ENCODE measurements at places on chromosomes 7 and 10.

GRCh38 chr10:61329854-61330253 lies 123.3 kb downstream of the TMEM26 start:
- DNase-seq = no peak

DNA sequence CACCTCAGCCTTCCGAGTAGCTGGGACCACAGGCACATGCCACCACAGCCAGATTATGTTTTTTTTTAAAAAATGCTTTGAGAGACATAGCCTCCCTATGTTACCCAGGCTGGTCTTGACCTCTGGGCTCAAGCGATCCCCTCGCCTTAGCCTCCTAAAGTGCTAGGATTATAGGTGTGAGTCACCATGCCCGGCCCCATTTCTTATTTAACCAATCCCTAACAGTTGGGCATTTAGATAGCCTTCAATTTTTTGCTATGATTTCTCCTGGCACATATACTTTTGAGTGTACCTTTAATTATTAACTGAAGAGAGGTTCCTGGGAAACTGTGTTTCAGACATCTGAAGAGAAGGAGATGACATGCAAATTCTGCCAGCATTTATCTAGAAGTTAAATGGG lies 22.6 kb upstream of the AUTS2 start:
- no peak for DNase-seq

GRCh38 chr7:24619978-24620377 lies 46.7 kb downstream of the PALS2 start:
- no peak for DNase-seq

- no peak for DNase-seq
Measured at GRCh38 chr10:31789555-31789954, 139.1 kb downstream of the ARHGAP12 start.

- DNase-seq = no peak
Measured at GRCh38 chr10:77164616-77165311, 472.8 kb downstream of the KCNMA1 start.

DNA sequence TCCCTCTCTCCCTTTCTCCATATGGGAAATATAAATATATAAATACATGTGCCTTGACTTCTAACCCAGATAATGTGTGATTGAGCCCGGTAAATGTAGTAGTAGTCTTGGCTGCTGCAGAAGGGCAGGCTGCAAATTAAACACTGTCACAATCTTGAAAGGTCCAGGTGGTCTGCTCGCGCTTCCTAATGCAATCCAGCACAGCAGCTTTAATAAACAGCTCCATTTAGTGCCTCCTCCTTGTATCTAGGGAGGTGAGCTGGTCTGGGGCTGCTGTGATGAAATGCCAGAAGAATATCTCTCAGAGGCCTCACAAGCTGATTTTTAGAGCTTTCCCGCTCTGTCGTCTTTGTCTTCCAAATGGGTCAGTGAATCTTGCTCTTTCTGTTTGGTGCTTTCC lies 782 bp downstream of the POU6F2 start:
- DNase-seq = no peak

- no peak for DNase-seq
Measured at GRCh38 chr7:111647881-111648280, 85.6 kb upstream of the IMMP2L start.

DNA sequence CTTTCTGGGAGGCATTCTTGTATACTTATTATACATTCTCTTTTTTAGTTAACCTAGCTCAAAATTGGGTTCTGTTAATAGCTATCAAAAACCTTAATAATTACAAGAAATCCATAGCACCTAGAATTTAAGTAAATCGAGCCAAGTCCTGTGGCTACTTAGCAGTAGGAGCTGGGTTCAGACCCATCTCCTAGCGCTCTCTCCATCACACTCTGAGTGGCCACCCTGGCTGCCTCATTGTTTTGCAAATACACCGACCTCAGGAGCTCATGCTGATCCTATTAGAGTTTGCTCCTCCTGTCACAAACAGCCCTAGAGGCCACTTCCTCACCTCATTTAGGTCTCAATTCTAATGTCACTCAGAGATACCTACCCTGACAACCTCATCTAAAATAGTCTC lies 46.2 kb upstream of the OSBPL3 start:
- DNase-seq = no peak

- DNase-seq = peak; percentile 99
Measured at GRCh38 chr10:126397640-126398382, 9.5 kb upstream of the ADAM12 start.

GRCh38 chr10:102419269-102420180 lies 940 bp upstream of the PSD start:
- DNase-seq = no peak

GRCh38 chr7:10121631-10122030 lies 852.0 kb upstream of the PHF14 start:
- no peak for DNase-seq

- no peak for DNase-seq
Measured at GRCh38 chr10:12907656-12908055, 93.9 kb downstream of the CCDC3 start.

DNA sequence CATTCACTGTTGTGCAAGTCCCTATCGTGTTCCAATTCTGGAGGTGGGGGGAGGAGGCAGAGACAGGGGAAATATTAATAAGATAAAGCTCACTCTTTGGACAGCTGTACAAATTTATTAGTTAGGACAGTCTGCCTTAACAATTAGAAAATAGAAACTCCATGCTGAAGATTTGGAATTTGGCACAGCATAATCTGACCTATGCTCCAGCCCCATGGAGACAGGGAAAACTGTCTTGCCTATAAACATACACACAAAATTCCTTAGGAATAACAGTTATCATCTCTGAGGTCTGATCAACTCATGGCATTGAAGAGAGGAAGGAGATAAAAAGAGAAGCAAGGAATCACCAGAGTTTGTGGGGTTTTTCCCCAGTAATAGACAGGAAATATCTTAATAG lies 335.4 kb upstream of the MEOX2 start:
- DNase-seq = no peak

- DNase-seq = no peak
Measured at GRCh38 chr7:68420342-68421192, 1177.7 kb upstream of the AUTS2 start.

DNA sequence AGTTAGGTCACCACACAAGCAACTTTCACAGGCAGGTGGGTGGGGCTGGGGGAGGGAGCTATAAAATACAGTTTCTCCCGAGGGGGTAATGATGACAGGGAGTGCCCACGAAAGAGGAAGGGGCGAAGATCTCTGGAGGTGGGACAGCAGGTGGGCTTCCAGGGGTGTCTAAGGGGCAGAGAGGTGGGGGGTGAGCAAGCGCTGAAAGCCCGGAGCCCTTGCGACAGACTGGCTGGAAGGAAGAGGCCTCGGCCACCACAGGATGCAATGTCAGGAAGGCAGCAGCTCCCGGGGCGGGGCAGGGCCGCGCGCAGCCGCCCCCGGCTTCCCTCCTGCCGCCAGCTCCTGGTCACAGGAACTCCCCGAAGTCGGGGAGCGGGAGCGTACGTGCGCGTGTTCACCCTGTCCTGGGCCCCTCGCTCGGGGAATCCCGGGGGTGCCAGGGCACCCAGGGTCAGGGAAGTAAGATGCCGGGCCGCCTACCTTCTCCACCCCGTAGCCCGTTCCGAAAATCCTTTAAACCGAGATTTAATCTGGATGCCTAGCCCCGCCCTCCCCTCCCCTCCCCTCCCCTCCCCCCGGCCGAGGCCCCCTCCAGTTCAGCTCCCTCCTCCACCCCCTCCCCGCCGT lies 105.2 kb upstream of the PPIF start:
- no peak for DNase-seq

DNA sequence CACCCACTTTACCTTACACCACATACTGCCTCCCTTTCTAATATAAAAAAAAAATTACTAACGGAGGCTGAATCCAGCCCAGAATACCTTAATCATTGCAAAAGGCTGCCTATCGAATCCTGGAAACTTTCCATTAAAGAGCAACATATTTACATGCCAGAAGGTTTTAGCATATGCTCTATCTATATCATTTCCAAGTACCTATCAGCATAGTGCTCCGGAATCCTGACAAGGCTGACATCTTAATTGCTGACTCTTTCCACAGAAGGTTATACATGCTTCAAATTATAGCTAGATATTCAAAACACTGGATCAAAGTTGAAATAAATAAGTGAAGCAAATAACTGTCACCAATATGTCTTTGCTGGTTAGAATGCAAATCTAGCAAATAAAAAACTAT lies 170.9 kb upstream of the CDK1 start:
- no peak for DNase-seq

DNA sequence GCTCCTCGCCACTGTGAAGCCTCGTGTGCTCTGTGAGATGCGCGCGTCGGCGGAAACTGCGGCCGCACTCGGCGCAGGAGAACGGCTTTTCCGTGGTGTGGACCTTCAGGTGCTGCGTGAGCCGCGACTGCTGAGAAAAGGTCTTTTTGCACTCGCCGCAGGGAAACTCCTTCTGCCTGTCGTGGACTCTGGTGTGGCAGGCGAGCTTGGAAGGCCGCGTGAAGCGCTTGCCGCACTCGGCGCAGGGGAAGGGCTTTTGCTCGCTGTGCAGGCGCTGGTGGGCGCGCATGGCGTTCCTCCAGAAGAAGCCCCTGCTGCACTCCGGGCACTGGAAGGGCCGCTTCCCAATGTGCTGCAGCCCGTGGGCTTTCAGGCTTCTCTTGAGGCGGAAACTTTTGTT lies 13.7 kb upstream of the ZNF786 start:
- no peak for DNase-seq

- peak; percentile 9 for DNase-seq
Measured at GRCh38 chr7:38232502-38233366, 40.7 kb downstream of the TARP start.

DNA sequence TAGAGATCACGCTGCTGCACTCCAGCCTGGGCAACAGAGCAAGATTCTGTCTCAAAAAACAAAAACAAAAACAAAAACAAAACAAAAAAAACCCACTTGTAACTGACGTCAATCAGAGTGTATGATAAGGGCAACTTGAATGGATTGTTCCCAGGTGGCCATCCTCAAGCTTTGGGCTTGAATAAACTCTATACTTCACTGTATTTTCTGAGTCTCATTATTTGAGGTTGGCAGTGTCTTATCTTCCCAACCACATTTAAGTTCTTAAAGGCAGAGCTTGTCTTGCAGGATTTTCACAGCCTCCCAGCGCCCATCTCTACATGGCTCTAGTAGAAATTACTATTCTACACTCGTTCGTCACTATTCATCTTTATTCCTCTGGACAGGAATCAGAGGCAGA lies 5.1 kb upstream of the OAT start:
- DNase-seq = no peak

- peak; percentile 66 for DNase-seq
Measured at GRCh38 chr10:14048930-14049613, 281.7 kb downstream of the FRMD4A start.

- peak; percentile 63 for DNase-seq
Measured at GRCh38 chr10:58758321-58758720, 245.6 kb downstream of the BICC1 start.

DNA sequence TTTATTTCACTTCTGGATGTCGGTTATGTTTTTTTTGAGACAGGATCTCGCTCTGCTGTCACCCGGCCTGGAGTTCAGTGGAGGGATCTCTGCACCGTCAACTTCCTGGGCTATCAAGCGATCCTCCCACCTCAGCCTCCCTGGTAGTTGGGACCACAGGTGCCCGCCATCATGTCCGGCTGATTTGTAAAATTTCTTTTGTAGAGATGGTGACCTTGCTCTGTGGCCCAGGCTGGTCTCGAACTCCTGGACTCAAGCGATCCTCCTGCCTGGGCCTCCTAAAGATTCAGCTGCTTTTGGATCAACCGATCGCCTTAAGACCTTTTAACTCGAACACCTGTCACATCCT lies 606 bp upstream of the RABGEF1 start:
- no peak for DNase-seq

DNA sequence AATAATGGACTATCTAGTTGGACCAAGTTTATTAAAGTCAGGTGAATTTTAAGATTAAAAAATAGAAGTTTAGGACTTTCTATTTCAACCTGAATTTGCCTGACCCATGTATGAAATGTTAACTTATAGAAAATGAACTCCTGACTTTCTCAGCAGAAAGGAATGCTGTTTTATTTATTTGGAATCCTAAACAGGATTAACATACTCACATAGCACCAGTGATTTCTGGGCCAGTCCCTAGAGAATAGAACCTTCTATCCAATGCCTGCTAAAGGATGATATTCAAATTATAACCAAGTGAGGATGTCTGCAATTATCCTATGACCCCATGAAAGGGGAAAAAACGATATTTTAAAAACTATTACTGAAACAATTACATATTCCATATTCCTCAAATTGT lies 148.8 kb downstream of the CHRM2 start:
- no peak for DNase-seq

DNA sequence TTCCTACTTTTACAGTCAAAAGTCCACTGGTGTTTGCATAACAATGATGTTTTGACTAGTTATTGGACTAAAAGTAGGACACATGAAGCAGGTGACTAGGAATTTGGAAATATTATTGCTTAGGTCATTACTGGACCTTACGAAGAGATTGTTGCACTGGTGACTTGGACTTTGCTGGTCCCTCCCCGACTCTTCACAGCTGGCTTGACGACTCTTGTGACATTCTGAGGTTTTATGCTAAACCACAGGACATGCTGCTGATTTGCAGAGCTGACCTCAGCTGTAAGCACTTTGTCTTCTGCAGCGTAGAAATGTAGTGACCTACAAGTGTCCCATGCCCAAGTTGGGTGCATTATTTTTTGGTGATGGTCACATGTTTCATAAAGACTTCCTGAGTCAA lies 21.9 kb downstream of the PCBD1 start:
- peak; percentile 58 for DNase-seq

DNA sequence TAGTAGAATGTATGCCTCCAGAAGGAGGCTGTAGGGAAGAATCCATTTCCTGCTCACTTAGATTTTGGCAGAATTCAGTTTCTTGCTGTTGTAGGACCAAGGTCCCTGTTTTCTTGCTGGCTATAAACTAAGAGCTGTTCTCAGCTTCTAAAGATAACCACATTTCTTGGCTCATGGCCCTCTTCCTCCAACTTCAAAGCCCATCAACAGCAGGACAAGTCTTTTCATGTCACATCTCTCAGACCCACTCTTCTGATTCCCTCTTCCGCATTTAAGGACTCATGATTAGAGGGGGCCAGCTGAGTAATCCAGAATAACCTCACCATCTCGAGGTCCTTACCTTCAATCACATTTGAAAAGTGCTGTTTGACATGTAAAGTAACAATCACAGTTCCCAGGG lies 8.2 kb upstream of the LSM8 start:
- DNase-seq = no peak

- DNase-seq = no peak
Measured at GRCh38 chr10:79063071-79063491, 5.7 kb upstream of the ZMIZ1 start.

Measured in renal cortical epithelial cell (primary cell).